ENCODE measurements at places on chromosomes 2 and 18. TPM values are rescaled to one million over a fixed set of nuclear protein-coding genes. Genes with fewer than 3 reads are reported as not detected.

DNA sequence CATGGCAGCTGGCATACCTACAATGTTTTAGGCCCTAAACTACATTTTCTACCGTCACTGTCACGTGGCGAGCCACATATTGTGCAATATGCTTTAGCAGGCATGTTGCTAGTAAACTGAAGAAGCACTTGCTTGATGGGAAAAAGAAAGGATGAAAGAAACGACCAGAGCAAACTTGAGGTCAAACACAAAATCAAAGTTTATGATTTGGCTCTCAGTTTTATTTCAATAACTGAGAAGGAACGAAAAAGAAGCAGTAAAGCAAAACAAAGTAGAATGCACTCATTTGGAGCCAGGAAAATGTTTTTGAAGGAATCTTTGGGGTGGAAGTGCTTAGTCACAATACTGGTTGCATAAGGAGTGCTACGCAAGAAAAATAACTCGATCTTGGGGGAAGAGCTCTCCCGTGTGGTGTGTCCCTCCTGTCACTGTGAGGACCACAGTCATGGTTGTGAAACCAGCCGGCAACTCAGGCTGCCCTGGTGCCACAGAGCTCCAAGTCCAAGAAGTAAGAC is 349.8 kb downstream of the RBM43 start:
- peaks cover 2% of the 10 kb centered on the region for H3K27me3 ChIP-seq
- no peak overlapping the region for H3K4me3 ChIP-seq
- H3K27ac ChIP-seq = peak overlapping the region; percentile 6
- peaks cover 14% of the 10 kb centered on the region for H3K4me1 ChIP-seq

DNA sequence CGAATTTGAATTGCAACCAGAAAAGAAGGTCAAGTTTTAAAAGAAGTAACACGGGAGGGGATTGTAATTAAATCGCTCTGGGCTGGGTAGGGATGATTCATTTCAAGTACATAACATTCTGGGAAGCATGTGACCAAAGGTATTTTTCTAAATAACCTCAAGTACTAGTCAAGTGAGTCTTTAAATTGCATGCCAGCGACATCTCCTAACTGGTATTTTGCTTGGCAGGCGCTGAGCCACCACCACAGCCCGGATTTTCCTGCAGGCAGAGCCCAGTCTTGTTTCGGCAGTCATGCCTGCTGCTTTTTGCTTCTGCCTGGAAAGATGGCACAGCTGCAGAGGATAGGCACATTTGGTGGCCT is 33.7 kb upstream of the NPAS2 start:
- H3K27me3 ChIP-seq = peaks cover 1% of the 10 kb centered on the region
- no peak overlapping the region for H3K27ac ChIP-seq
- no peaks in the 10 kb centered on the region for H3K36me3 ChIP-seq
- DNase-seq = no peak
- no peaks in the 10 kb centered on the region for H3K4me1 ChIP-seq
- H3K4me3 ChIP-seq = no peak overlapping the region

DNA sequence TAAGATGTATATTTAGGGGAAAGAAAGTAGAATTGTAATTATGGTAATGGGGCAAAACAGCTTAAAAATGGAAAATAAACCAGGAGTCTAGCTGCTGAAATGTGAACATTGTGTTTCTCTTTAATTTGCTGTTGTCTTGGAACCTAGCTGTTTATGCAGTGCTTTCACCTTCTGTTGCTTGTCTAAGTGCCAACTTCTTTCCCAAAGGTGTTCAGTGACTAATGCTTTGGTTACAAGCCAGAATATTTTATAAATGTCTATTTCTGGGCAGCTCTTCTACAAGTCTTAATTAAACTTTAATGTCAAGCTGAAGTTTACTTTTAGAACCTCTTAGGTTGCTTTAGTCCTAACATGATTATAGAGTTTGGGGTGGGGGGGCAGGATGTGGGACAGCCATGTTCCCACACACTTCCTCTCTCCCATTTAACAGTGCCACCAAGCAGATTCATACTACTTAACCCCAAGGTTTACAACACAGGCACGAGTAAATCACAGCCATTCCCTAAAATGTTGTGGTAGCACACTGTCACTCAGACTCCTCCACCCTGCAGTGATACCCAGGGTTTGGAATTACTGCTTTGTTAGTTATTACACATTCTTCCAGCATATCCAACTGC is 60.6 kb downstream of the ITGA4 start:
- DNase-seq = no peak
- H3K27me3 ChIP-seq = no peaks in the 10 kb centered on the region
- H3K4me1 ChIP-seq = no peaks in the 10 kb centered on the region
- no peak overlapping the region for H3K4me3 ChIP-seq
- H3K36me3 ChIP-seq = no peaks in the 10 kb centered on the region

- H3K4me3 ChIP-seq = no peak overlapping the region
- H3K27me3 ChIP-seq = no peaks in the 10 kb centered on the region
- no peaks in the 10 kb centered on the region for H3K4me1 ChIP-seq
- H3K27ac ChIP-seq = no peak overlapping the region
These were observed 180.3 kb upstream of the ETAA1 start for GRCh38 chr2:67216881-67217280.

GRCh38 chr2:180006231-180006630 is 866 bp downstream of the CWC22 start:
- H3K27me3 ChIP-seq = peaks cover 2% of the 10 kb centered on the region
- no peaks in the 10 kb centered on the region for H3K36me3 ChIP-seq
- no peak for DNase-seq
- peak overlapping the region; percentile 96 for H3K27ac ChIP-seq
- H3K4me3 ChIP-seq = peak overlapping the region; percentile 97
- H3K4me1 ChIP-seq = peaks cover 3% of the 10 kb centered on the region

The REEP1 gene
- total RNA-seq = 167 TPM

DNA sequence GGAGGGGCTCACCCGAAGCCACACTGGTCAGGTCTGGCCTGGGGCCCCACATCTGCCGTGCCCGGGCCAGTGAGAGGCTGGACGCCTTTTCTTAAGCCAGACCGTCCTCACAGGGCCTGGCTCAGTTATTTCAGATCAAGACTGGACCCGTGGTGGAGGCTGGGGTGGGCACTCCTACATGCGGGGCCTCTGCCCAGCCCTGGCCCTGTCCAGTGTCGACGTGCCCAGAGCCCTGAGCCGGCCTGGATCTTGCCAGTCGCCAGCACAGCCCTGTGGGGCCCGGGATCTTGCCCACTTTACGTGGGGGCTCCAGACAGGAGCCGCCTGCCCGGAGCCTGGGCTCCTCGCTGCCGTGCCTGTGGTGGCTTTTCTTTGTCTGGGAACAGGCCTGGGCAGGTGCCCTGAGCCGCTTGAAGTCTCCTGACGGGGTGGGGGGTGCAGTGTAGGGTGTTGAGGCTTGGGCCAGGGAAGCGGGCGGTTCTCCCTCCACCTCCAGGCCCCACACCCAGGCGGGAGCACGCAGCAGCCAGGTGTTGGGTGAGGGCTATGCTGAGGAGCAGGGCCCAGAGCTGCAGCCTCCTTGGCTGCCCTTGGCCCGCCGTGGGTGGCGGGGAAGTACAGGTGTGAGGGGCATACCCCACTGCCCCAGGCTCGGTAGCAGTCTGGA is 6.0 kb downstream of the GPC1 start:
- H3K4me3 ChIP-seq = no peak overlapping the region
- peak; percentile 13 for DNase-seq
- H3K27ac ChIP-seq = no peak overlapping the region

The HAAO gene
- total RNA-seq = not detected

DNA sequence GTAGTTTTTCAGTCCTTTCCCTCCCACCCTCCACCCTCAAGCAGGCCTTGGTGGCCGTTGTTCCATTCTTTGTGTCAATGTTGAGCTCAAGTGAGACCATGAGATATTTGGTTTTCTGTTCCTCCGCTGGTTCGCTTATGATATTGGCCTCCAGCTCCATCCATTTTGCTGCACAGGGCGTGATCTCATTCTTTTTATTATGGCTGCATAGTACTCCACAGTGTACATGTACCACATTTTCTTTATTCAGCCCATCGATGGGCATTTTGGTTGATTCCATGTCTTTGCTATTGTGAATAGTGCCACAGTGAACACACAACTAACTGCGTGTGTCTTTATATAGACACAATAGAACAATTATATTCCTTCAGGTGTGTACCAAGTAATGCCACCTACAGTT is 14.1 kb downstream of the AGAP1 start:
- H3K4me1 ChIP-seq = peaks cover 45% of the 10 kb centered on the region
- H3K27ac ChIP-seq = no peak overlapping the region
- H3K27me3 ChIP-seq = peaks cover 8% of the 10 kb centered on the region
- no peaks in the 10 kb centered on the region for H3K36me3 ChIP-seq
- no peak overlapping the region for H3K4me3 ChIP-seq
- no peak for DNase-seq

- H3K4me1 ChIP-seq = peaks cover 3% of the 10 kb centered on the region
- H3K27me3 ChIP-seq = no peaks in the 10 kb centered on the region
- H3K27ac ChIP-seq = no peak overlapping the region
- H3K4me3 ChIP-seq = no peak overlapping the region
- no peaks in the 10 kb centered on the region for H3K36me3 ChIP-seq
These were observed 390.7 kb upstream of the TMEFF2 start for GRCh38 chr2:192585418-192585817.

DNA sequence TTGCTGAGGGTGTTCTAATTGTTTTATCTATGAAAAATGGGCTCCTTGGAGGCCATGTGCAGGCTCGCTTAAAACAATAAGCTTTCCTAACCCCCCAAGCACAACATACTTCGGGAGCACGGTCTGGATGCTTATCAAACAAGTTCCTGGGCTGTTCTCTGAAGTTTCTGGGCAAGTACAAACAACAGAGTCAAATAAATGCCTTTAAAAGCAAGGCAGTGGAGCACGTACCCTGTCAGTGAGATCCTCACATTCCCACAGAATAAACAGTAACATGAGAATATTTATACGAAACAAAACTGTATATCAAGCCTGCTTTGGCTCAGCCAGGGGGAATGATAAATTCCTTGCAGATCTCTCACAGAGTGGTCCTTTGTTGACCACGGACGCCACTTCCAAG is 44.8 kb downstream of the FTCDNL1 start:
- no peak overlapping the region for H3K27ac ChIP-seq
- H3K36me3 ChIP-seq = no peaks in the 10 kb centered on the region

The LOXHD1 gene
- total RNA-seq = not detected

GRCh38 chr2:200122683-200123082 is 167.3 kb downstream of the MAIP1 start:
- peaks cover 18% of the 10 kb centered on the region for H3K36me3 ChIP-seq
- no peak for DNase-seq
- H3K27me3 ChIP-seq = peaks cover 2% of the 10 kb centered on the region
- H3K4me1 ChIP-seq = peaks cover 6% of the 10 kb centered on the region
- H3K27ac ChIP-seq = no peak overlapping the region

DNA sequence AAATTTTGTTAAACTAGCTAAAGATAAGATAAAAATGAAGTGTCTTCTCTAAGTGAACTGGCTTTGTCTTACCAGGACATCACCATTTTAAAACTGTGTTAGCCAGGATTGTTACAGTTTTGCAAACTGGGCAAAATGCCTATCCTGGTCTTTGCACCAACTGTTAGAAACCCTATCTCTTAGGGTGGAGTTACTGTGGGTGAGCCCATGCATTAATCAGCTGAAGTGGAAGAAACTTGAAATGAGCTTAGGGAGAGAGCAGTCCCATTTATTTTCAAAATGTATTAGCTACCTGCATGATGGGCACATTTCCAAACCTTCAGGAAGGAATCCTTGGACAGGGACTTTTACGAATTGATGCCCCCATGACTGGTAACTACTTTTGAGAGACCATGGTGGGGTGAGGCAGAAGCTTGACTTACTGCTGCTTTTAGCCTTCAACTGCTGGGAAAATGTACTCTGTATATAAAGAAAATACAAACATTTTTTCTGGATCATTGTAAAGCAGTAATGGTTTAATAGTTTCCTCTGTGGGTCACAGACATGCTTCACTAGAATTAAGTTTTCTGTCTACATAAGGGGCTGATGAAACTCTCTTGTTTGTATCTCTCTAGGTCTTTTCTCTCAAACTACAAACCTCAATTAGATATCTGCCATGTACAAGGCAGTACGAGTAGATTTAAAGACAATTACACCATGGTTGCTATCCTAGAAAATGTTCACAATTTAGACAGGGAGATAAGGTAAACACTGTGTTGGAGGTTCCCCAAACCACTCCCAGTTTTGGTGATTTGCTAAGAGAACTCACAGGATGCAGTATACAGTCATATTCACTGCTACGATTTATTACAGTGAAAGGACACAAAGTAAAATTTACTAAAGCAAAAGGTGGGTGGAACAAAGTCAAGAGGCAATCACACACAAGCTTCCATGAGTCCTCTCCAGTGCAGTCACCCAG is 321.4 kb upstream of the MMADHC start:
- H3K27ac ChIP-seq = no peak overlapping the region
- DNase-seq = no peak
- H3K36me3 ChIP-seq = no peaks in the 10 kb centered on the region

DNA sequence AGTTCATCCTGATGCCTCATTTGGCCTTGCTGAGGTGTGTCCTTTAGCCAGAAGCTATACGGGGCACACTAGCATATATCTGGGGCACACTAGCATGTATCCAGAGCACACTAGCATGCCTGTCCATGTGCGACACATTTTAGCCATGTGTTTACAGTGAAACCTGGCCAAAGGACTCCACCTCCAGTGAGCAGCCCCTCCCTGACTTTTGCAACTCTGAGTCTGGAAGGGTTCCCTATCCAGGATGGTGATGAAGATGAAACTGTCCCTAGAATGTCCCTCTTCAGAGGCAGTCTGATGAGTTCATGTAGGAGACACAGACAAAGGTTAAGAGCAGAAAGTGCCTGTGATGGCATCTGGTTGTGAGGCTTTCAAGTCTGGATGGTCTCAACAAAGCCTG is 61.4 kb upstream of the LGALSL start:
- H3K4me3 ChIP-seq = no peak overlapping the region
- no peaks in the 10 kb centered on the region for H3K4me1 ChIP-seq

GRCh38 chr18:12278741-12279682 is 24.9 kb downstream of the CIDEA start:
- H3K27ac ChIP-seq = no peak overlapping the region
- H3K4me1 ChIP-seq = peaks cover 1% of the 10 kb centered on the region
- H3K36me3 ChIP-seq = no peaks in the 10 kb centered on the region
- peaks cover 7% of the 10 kb centered on the region for H3K27me3 ChIP-seq

GRCh38 chr18:65746936-65747335 is 3.9 kb upstream of the CDH7 start:
- peaks cover 3% of the 10 kb centered on the region for H3K4me1 ChIP-seq
- no peak overlapping the region for H3K27ac ChIP-seq
- no peak for DNase-seq
- H3K27me3 ChIP-seq = peaks cover 6% of the 10 kb centered on the region

DNA sequence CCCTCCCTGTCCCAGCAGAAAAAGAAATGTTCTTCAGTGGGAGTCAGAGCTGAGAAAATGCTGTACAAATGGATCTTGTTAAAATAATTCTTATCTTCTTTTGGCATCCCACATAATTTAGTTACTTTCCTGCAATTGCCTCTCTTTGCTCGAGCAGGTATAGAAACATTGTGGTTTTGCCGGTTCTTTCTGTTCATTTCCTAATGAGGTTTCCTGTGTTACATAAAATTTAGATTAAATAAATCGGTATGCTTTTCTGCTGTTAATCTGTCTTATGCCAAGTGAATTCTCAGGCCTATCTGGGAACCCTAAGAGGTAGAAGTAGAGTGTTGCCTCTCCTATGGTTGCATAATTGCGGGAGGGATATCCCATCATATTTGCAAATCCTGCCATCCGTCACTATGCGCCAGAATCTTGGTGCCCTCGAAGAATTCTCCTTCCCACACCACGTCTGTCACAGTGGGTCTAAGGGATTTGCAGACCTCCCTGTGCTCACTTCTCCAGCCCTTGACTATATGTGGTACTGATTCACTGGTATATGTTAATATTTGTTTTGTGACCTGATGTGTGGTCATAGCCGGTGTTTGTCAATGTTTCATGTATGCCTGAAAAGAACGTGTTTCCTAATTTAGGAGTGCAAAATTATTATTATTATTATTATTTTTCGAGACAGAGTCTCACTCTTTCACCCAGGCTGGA is 12.2 kb upstream of the HDAC4 start:
- H3K36me3 ChIP-seq = peaks cover 28% of the 10 kb centered on the region
- H3K27me3 ChIP-seq = peaks cover 1% of the 10 kb centered on the region
- DNase-seq = no peak
- H3K27ac ChIP-seq = no peak overlapping the region
- H3K4me1 ChIP-seq = no peaks in the 10 kb centered on the region
